Activated naive CD8-positive, alpha-beta T cell treated with anti-CD3 and anti-CD28 coated beads, Interleukin-2, amount 50 U/mL, for 24 hours (primary cell): ENCODE measurements at places on chromosomes 1 and 21.

GRCh38 chr1:36836196-36836883 is 198.0 kb downstream of the GRIK3 start:
- no peak for DNase-seq

DNA sequence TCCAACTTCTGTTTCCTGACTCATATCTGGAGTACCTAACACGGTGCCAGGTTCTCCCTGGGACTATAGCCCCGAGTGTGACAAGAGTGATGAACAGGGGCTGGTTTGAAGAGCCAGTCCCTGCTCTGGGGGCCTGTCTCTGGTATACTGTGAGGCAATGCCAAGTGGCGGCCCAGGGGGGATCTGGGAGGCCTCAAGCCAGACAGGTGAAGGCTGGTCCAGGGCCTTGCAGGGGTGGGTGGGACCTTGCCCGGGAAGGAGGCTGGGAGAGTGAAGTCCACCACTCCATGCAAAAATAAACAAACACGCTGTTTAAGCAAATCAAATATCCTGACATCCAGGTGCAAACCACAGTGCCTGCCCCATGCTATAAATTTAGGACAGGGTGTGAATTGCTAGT is 6.8 kb upstream of the PLXNA2 start:
- DNase-seq: no peak

DNA sequence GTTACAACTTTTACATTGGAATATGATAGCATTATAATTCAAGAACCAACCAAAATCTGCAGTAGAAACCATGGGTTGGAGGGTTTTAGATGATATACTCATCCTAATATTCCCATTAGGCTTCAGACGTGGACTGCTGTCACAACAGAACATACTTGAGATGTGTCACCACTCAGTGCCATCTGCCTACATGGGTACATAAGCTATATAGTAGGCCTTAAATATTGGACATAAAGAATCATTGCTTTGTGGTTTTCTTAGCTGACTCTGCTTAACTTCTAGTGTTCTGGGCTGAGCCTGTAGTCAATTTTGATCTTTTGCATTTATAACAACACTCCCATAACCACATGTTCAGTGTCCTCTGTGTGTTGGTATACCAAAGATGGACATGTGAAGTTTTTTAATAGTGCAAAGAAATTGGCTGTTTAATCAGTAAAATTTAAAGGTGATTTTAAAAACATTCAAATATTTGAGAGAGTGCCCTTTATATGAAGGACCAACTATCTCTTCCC is 14.2 kb downstream of the RAP1A start:
- DNase-seq: no peak

- no peak for DNase-seq
Measured at GRCh38 chr1:10280439-10281350, 70.3 kb downstream of the KIF1B start.

- DNase-seq: no peak
Measured at GRCh38 chr1:230891413-230891812, 23.1 kb upstream of the C1orf198 start.

DNA sequence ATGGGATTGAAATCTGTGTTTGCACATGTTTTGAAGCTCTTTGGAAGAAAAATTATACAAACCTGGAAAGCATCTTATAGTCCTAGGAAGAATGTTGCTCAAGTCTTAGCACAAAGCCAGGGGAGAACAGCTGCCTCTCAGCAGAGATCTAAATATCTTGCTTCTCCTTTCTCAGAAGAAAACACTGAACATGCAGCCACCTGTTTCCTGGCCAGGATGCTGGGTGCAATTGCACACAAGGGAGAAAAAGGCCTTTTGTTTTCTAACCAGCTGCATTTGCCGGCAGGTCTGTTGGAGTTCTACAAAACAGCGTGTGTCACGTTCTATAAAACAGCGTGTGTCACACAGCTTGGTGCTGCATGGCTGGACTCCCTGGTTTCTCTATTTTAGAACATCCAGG is 259.6 kb upstream of the PLD5 start:
- no peak for DNase-seq

- DNase-seq: no peak
Measured at GRCh38 chr1:63329621-63330330, 7.4 kb downstream of the FOXD3 start.

GRCh38 chr1:46606255-46606965 is 2.3 kb upstream of the MKNK1 start:
- DNase-seq: no peak

DNA sequence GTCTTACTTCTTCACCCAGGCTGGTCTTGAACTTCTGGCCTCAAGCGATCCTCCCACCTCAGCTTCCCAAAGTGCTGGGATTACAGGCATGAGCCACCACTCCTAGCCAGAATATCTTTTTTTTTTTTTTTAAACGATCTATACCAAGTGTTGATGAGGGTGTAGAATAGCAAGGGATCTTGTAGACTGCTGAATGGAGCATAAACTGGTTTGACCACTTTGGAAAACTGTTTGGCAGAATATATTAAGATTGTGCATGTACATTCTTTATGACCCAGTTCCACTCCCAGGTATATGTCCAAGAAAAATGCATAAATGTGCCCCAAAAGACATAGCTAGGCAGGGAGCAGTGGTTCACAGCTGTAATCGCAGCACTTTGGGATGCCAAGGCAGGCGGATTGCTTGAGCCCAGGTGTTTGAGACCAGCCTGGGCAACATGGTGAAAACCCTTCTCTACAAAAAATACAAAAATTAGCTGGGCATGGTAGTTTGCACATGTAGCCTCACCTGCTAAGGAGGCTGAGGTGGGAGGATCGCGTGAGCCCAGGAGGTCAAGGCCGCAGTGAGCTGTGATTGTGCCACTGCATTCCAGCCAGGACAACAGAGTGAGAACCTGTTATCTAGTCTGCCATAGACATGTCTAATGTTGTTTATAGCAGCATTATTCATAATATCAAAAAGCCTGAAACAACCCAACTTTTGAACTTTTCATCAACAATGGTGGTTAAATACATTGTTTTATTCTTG is 184.0 kb downstream of the VPS13D start:
- no peak for DNase-seq

GRCh38 chr1:10947691-10948462 is 64.6 kb upstream of the TARDBP start:
- no peak for DNase-seq

DNA sequence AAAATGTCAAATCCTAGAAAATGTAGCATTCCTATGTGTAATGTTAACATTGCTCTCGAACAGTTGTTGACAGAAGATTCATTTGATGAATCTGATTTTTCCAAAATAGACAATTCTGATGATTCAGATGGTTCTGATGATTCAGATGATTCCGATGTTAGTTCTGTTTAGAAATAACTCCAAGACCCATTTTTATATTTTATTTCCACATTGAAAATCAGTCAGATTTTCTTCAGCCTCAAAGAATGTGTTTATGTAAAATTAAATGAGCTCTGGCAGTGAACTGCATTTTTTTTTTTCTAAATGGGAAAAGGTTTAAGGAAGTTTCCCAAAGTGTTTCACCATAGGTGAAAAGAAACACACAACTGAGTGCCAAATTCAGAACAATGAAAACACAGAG is 136.5 kb downstream of the TSEN15 start:
- DNase-seq: no peak

- DNase-seq: no peak
Measured at GRCh38 chr1:219790834-219791615, 137.3 kb downstream of the SLC30A10 start.

- DNase-seq: peak; percentile 5
Measured at GRCh38 chr21:37700641-37701202, 215.5 kb downstream of the KCNJ6 start.

DNA sequence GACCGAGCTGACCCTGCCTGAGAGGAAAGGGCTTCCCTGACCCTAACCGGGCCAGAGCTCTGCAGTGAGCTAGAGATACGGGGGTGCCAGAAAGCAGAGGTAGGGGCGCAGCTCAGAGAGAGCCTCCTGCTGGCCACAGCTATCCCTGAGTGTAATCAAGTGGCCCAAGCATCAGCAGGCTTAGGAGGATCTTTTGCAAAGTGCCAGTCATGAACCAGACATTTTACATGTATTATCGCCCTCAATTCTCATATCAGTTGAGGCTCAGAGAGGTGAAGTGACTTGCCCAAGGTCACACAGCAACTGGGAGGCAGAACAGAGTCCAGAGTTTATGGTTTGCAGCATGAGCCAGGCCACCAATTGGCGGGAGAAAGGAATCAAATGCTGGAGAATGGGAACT is 7.0 kb upstream of the ID3 start:
- no peak for DNase-seq

GRCh38 chr21:34180826-34181359 is 107.5 kb downstream of the MRPS6 start:
- no peak for DNase-seq

GRCh38 chr21:26845759-26846035 is 488 bp upstream of the ADAMTS1 start:
- no peak for DNase-seq

DNA sequence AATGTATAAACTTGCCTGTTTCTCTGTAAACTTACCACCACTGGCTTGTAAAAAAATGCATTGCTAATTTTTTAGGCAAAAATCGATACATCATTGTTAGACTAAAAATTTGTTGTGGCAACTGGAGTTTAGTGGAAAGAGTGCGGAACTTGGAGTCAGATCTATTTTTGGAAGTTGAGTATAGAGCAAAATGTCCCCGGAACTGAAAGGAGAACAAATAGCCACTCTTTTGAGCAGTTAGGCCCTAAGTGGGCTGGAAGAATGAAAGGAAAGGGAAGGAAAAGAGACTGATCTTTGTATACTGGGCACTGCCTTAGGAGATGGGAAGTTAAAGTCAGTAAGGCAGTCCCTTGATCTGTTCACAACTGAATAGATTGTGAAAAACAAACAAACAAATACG is 30.2 kb downstream of the OPTC start:
- no peak for DNase-seq

DNA sequence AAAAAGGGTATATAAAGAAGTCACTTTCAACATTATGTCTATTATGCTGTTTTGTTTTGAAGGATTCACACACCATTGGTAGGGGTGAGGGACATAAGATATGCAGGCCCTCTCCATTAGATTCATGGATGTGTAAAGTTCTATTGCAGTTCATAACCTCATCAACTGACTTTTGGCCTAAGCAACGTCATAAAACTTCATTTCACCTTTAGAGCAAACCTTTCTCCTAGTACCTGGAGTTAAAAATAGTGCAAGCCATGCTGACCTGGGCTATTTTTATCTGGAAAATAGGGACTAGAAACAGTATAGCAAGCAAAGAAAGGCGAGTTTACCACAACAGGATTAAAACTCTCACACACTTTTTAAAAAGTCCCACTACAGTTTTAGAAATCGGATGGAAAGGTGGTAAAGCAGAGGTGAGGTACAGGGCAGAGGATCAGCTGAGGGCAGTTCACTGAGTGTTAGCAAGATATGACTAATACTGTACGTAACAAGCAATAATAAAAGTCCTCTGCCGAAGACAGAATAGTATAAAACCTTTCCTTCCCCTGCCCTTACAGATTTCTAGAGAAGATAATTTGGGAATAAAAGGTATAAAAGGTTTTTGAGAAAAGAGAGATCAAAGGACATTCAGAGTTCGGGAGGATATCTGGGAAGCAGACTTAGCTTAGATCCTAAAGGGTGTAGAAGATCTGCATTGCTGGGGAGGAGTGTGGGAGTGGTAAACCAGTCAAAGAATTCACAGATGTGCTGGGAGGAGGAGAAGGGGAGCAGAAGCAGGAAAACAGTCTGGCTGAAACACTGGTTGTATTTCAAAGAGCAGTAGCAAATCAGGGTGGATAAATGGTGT is 14.3 kb downstream of the EGLN1 start:
- DNase-seq: no peak

DNA sequence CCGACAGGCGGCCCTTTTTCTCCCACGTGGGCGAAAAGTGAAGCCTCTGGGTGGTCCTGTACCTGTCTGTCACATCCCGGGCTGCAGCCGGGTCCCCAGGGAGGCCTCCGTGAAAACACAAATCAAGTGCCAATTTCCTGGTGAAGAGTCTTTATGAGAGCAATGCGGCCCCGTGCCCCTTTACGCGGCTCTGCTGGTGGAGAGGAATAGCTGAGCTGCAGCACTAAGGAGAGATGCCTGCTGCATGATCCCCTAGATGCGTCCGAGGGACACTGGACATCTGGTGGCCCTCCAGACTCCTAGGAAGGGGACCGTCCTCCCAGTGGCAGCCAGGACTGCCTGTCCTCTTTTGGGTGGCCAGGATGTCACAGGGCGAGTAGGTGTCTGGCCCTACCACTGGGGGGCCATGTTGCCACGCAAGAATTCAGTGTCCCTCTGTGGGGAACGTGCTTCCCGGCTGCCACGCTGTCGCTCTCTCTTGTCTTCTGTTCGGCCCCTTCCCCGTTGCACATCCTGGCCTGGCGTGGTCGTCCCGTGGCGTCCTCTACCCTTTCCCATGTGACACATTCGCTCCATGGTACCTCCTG is 38.7 kb downstream of the COL18A1 start:
- no peak for DNase-seq

GRCh38 chr1:247415423-247416361 is at the start of gene NLRP3:
Gene NLRP3 (plus strand): TSS chr1:247416173. CDS start chr1:247418801, 2,628 bp downstream.
- peak; percentile 46 for DNase-seq

GRCh38 chr1:241592273-241592958 is 47.8 kb downstream of the CHML start:
- no peak for DNase-seq

- DNase-seq: no peak
Measured at GRCh38 chr1:208174200-208174599, 70.0 kb downstream of the PLXNA2 start.

- no peak for DNase-seq
Measured at GRCh38 chr1:101022294-101022693, 3.3 kb downstream of the DPH5 start.

- DNase-seq: no peak
Measured at GRCh38 chr1:30058970-30059369, 664.4 kb downstream of the MATN1 start.

- no peak for DNase-seq
Measured at GRCh38 chr1:57327336-57327735, 96.5 kb downstream of the DAB1 start.

DNA sequence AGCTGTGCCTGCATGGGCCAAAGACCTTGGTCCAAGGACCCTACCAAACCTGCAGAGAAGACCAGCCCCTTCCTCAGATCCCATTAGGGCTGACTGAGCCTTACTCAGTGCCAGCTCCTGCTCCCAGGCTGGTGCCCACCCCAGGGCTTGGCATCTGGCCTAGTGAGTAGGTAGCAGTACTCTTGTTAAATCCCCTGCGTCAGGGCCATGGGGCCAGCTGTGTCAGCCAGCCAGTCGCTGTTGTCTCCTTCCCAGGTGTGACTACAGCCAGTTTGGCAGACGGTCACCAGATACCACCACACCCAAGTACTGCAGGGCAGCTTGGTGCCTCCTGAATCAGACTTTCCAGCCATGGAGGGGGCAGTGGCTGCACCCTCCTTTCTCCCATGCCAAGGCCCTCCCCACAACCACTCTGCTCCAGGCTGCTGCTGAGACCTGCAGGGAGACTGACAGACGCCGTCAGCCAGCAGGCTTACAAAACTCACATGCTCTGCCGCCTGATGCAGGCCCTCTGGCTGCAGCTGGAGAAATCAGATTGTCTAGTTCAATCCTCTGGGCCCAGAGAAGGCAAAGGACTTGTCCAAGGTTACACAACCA is 3.0 kb downstream of the TENT5B start:
- DNase-seq: no peak
